ENCODE measurements at places on chromosomes 3 and 15. TPM values are rescaled to one million over a fixed set of nuclear protein-coding genes. Genes with fewer than 3 reads are reported as not detected.
A peak's percentile ranks its signal among the peaks of the same experiment; 100 is the strongest.

The RYR3 gene
- not detected for total RNA-seq

The SOX14 gene
- not detected for total RNA-seq

- peaks cover 11% of the 10 kb centered on the region for H3K27me3 ChIP-seq
- H3K36me3 ChIP-seq: no peaks in the 10 kb centered on the region
- no peak overlapping the region for H3K27ac ChIP-seq
- H3K4me3 ChIP-seq: no peak overlapping the region
- H3K4me1 ChIP-seq: no peaks in the 10 kb centered on the region
Measured at GRCh38 chr15:98555173-98555515, 93.2 kb upstream of the IGF1R start.

GRCh38 chr15:65312400-65312916 lies 8.0 kb downstream of the RNU5B-1 start:
- H3K36me3 ChIP-seq: no peaks in the 10 kb centered on the region
- no peak for DNase-seq
- no peak overlapping the region for H3K4me3 ChIP-seq
- no peaks in the 10 kb centered on the region for H3K27me3 ChIP-seq

GRCh38 chr3:43024181-43024885 lies 45.2 kb downstream of the GASK1A start:
- peak; percentile 70 for DNase-seq
- H3K27ac ChIP-seq: peak overlapping the region; percentile 30
- peak overlapping the region; percentile 25 for H3K4me3 ChIP-seq
- H3K36me3 ChIP-seq: peaks cover 1% of the 10 kb centered on the region
- H3K27me3 ChIP-seq: no peaks in the 10 kb centered on the region

The ERICH6 gene
- total RNA-seq: not detected

The ASB14 gene
- not detected for total RNA-seq

The PEX5L gene
- not detected for total RNA-seq

- H3K27ac ChIP-seq: no peak overlapping the region
- H3K4me1 ChIP-seq: no peaks in the 10 kb centered on the region
- no peak for DNase-seq
Measured at GRCh38 chr3:63135367-63135766, 142.7 kb upstream of the SYNPR start.

The GXYLT2 gene
- not detected for total RNA-seq

GRCh38 chr3:71299160-71299559 lies 284.4 kb downstream of the FOXP1 start:
- no peak overlapping the region for H3K4me3 ChIP-seq
- DNase-seq: peak; percentile 42
- H3K27ac ChIP-seq: peak overlapping the region; percentile 52
- peaks cover 24% of the 10 kb centered on the region for H3K36me3 ChIP-seq
- peaks cover 79% of the 10 kb centered on the region for H3K4me1 ChIP-seq

- peaks cover 9% of the 10 kb centered on the region for H3K4me1 ChIP-seq
- H3K4me3 ChIP-seq: no peak overlapping the region
- no peak overlapping the region for H3K27ac ChIP-seq
- no peak for DNase-seq
Measured at GRCh38 chr15:98803228-98804056, 155.1 kb downstream of the IGF1R start.

The PLXNB1 gene
- total RNA-seq: 3.2 TPM

The SH2D7 gene
- not detected for total RNA-seq

DNA sequence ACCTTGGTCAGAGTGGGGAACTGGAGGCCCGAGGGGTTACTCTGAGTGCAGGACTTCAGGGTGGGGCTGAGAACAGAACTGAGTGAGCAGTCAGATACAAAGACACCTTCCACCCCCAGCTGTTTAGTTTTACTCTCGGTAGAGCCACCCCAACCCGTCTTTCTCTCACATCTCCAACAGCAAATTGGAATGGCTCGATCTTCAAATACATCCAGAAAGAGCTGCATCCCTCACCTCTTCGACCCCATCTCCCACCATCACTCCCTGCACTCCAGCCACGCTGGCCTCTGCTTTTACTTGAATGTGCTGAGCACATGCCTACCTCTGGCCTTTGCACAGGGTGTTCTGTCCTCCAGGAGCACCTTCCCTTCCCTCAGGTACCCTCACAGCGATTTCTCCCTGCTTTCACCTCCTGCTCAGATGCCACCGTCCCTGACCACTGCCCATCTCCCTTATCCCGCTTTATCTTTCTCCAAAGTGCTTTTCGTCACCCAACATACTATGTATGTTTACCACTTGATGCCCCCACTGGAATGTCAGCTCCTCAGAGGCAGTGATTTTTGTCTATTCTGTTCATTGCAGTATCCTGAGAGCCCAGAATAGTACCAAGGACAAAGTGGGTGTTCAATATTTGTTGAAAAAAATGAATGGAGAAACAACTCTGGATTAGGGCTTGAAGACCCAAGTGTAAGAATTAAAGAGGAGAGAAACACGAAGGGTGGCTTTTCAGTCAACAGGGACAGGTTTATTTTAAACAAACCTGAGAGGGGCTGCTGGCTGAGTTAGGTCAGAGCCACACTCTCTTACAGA lies 4.4 kb downstream of the CHCHD4 start:
- no peak overlapping the region for H3K4me3 ChIP-seq
- peaks cover 19% of the 10 kb centered on the region for H3K4me1 ChIP-seq
- DNase-seq: no peak
- H3K36me3 ChIP-seq: peaks cover 24% of the 10 kb centered on the region
- H3K27ac ChIP-seq: no peak overlapping the region

- DNase-seq: no peak
- H3K4me3 ChIP-seq: no peak overlapping the region
- H3K4me1 ChIP-seq: no peaks in the 10 kb centered on the region
- H3K27me3 ChIP-seq: no peaks in the 10 kb centered on the region
- no peak overlapping the region for H3K27ac ChIP-seq
- peaks cover 10% of the 10 kb centered on the region for H3K36me3 ChIP-seq
Measured at GRCh38 chr3:68973639-68974038, 39.8 kb downstream of the EOGT start.

DNA sequence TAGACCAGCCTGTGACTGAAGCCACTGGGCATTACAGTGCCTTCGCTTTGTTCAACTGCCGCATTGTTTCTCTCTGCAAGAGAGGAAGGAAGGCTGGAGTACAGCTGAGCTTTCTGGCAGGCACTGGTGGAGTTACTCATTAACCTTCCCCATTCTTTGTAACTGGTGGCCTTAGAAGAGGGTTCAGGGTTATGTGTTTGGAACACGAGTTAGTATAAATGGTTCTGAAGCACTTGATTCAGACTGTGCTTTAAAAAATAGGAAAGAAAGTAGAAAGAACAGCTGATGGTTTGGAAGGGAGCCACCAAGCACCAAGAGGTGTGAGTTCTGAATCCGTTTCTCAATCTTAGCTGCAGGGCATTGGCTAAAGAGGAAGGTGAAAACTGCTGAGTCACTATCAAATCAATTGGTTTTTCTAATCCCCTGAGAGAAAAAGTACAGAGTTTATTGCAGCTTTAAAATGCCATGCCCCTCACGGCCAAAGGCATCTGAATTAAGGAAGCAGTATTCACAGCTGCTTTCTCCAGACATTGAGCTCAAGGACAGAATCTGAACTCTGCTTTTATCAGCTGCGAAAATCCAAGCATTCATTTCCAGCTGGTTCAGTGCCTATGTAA lies 3.6 kb downstream of the HGD start:
- H3K4me1 ChIP-seq: peaks cover 3% of the 10 kb centered on the region
- H3K27me3 ChIP-seq: peaks cover 4% of the 10 kb centered on the region
- H3K4me3 ChIP-seq: no peak overlapping the region
- DNase-seq: no peak
- H3K36me3 ChIP-seq: peaks cover 3% of the 10 kb centered on the region

The CTXN2 gene
- total RNA-seq: not detected

DNA sequence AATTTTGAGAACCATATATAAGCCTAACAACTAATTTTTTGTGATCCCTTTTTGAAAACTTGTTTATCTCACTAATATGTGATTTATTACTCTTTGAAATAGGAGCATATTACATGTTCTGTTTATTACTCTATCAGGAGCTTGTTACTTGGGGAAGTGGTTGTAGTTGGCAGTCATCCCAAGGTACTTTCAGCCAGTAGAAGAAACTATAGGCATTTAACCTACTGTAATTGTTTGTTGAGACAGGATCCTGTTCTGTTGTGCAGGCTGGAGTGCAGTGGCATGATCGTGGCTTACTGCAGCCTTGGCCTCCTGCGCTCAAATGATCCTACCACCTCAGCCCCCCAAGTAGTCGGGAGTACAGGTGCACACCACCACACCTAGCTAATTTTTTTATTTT lies 195.6 kb downstream of the TCF12 start:
- H3K27me3 ChIP-seq: no peaks in the 10 kb centered on the region
- no peak overlapping the region for H3K4me3 ChIP-seq
- H3K4me1 ChIP-seq: peaks cover 13% of the 10 kb centered on the region
- DNase-seq: no peak

The SOX2 gene
- not detected for total RNA-seq

DNA sequence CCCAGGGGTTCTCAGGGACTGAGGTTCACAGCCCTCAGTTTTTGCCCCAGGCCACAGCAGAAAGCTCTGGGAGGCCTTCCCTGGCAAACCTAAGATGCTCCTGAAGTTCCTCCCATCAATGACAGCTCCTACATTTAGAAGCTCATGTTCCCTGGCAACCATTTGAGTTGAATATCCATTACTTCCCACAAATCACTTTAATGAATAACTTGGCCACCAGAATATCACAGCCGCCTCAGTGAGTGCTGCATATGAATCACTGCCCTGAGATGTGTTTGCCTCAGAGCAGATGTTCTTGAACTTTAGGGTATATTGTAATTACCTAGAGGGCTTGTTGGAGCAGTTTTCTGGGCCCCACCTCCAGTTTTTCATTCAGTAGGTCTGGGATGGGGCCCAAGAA lies 27.4 kb downstream of the SLCO2A1 start:
- no peaks in the 10 kb centered on the region for H3K36me3 ChIP-seq
- no peak overlapping the region for H3K27ac ChIP-seq
- no peak overlapping the region for H3K4me3 ChIP-seq
- DNase-seq: no peak
- no peaks in the 10 kb centered on the region for H3K4me1 ChIP-seq
- peaks cover 6% of the 10 kb centered on the region for H3K27me3 ChIP-seq

DNA sequence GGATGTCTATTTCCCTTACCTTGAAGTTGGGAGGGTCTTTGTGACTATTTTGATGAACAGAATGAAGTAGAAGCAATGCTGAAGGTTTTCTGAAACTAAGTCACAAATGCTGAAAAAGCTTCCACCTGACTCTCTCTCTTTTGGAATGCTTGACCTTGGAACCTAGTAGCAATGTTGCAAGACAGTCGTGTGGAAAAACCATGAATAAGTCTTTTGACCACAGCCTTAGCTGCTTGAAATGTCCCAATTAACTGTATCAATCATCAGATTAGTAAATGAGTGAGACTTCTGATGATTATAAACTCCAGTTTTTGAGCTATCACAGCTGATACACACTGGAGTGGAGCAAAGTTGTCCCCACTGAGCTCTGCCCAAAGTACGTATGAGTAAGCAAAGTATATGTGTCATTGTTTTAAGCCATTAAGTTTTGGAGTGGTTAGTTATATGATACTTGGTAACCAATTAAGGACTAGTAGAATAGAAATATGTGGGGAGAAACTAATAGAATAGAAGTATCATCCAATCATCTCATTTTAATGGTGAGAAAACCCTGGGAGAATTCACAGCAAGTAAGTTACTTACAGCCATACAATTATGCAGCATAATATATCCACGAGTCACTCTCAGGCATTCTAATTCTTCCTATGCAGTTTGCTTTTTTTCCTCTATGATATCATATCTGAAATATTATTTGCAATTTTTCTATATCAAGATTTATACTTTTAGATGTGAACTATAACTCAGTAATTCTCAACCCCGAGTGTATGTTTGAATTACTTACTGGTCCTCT lies 1010.6 kb downstream of the ROBO2 start:
- no peaks in the 10 kb centered on the region for H3K27me3 ChIP-seq
- no peak for DNase-seq
- H3K4me1 ChIP-seq: no peaks in the 10 kb centered on the region
- H3K4me3 ChIP-seq: no peak overlapping the region

GRCh38 chr3:143122608-143123352 lies 3.2 kb downstream of the CHST2 start:
- no peak overlapping the region for H3K27ac ChIP-seq
- peaks cover 10% of the 10 kb centered on the region for H3K27me3 ChIP-seq
- H3K36me3 ChIP-seq: peaks cover 2% of the 10 kb centered on the region
- peaks cover 17% of the 10 kb centered on the region for H3K4me1 ChIP-seq
- peak overlapping the region; percentile 13 for H3K4me3 ChIP-seq

- DNase-seq: no peak
- no peak overlapping the region for H3K27ac ChIP-seq
- no peaks in the 10 kb centered on the region for H3K36me3 ChIP-seq
- no peak overlapping the region for H3K4me3 ChIP-seq
- H3K27me3 ChIP-seq: no peaks in the 10 kb centered on the region
Measured at GRCh38 chr15:78662028-78662427, 21.0 kb upstream of the CHRNB4 start.

- no peak overlapping the region for H3K27ac ChIP-seq
- H3K27me3 ChIP-seq: no peaks in the 10 kb centered on the region
- DNase-seq: no peak
- H3K36me3 ChIP-seq: no peaks in the 10 kb centered on the region
Measured at GRCh38 chr15:86016750-86017149, 62.9 kb upstream of the AGBL1 start.

DNA sequence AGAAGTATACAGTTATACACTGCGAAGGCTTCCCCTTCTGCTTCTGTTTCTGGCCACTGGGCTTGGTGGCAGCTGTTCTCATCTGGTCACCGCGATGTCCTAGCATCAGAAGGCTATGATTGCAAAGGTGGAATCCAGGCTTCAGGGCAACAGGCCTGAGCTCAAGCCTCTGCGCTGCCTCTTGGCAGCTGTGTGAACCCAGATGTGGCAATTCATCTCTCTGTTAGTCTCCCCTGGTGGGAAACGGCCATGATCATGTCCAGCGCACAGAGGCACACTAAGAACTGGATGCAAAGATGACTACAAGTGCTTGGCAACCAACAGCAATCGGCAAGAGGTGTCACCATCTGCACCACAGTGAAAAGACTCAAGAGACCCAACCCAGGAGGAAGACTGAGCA lies 78.9 kb downstream of the PCSK6 start:
- H3K4me1 ChIP-seq: no peaks in the 10 kb centered on the region
- no peak overlapping the region for H3K4me3 ChIP-seq
- no peak for DNase-seq
- peaks cover 8% of the 10 kb centered on the region for H3K27me3 ChIP-seq
- no peaks in the 10 kb centered on the region for H3K36me3 ChIP-seq

The GCNT3 gene
- not detected for total RNA-seq

DNA sequence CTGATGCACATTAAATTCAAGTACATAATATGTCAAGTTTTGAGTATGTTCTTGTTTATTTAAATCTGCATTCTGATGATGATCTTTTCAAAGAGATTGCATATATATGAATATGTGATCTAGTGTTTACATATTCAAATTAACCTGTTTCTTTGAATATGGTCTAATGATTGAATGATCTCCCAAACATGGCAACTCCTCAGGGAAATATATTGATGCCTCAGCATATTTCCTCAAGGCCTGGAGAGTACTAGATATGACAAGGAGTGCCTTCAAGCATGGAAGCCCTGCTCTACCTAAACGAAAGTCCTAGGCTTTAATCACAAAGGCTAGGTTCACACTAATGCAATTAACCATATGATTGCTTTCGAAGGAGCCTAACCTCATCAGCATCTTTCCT lies 532.8 kb downstream of the ZIC1 start:
- no peak for DNase-seq
- no peak overlapping the region for H3K27ac ChIP-seq
- no peaks in the 10 kb centered on the region for H3K27me3 ChIP-seq
- peaks cover 2% of the 10 kb centered on the region for H3K4me1 ChIP-seq
- no peak overlapping the region for H3K4me3 ChIP-seq

- no peaks in the 10 kb centered on the region for H3K36me3 ChIP-seq
- H3K27ac ChIP-seq: no peak overlapping the region
- peaks cover 7% of the 10 kb centered on the region for H3K27me3 ChIP-seq
- no peak overlapping the region for H3K4me3 ChIP-seq
Measured at GRCh38 chr3:142993958-142994442, 7.4 kb upstream of the U2SURP start.

Data from activated CD4-positive, alpha-beta memory T cell treated with anti-CD3 and anti-CD28 coated beads for 36 hours (primary cell).